ENCODE measurements at places on chromosomes 12 and 14.

- DNase-seq = no peak
Observed at GRCh38 chr12:1592444-1593173, 1.8 kb downstream of the FBXL14 start.

DNA sequence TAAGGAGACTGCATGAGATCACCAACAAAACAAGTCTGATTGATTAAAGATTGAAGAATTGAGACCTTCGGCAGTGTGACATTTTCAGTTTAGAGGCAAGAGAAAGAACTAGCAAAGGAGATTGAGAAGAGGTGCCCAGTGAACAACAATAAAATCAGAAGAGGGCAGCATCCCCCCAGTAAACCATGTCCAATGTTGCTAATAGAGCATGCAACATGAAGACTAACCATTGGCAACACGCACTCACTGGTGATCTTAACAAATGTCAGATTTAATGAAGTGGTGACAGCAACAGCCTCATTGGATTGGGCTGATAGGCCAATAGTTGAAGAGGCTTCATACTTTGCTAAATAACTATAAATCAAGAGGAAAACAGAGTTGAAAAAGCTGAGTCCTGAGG is 20.7 kb upstream of the TAS2R14 start:
- DNase-seq = no peak

DNA sequence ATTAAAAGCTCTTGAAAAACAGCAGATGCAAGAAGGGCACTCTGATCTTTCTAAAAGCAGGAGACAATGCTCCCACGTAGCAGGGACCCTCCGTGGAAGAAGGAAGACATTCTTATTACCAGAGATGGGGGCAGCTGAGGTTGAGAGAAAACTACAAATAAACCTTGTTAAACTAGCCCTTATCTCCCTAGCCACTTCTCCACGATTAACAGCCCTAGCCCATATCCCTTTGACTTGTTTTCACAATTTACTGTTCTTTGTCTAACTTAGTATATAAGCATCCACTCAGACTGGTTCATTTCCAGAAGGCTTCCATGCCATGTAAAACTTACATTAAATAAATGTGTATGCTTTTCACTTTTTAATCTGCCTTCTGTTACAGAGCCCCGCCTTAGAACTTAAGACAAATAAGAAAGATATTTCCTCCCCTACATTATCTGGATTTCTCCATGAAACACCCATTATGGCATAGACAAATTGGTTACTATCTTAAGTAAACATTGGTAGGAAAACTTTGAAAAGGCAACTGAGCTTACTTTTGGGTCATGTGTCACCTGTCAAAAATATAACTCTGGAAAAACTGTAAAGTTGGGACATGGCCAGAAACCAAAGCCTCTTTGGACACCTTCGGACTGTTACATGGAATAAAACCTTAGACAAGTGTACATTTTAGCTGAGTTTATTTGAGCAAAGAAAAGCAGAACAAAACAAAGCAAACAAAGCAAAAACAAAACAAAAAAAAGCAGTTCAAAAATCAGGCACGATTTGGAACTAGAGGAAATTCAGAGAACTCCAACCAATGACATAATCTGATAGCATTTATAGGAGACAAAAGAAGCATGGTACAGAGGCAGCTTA is 4.9 kb upstream of the RNASE1 start:
- no peak for DNase-seq

- no peak for DNase-seq
Observed at GRCh38 chr12:112807452-112807851, 15.9 kb downstream of the RPH3A start.

DNA sequence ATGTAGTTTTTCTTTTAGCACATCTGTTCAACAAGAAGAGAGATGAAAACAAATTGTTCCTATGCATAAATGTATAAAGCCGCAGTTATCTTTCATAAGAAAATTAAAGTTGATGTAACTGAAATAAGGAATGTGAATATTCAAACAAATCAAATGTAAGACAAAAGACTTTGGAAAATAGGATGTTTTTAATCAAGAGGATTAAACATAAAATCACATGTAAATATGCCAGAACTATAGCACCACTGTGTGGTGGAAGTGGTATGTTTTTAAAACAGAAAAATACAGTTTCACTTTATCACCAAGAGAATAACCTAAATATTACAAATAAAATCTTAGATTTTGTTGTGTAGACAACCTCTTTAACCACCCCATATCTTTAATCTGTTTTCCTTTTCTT is 40.4 kb downstream of the CAPS2 start:
- DNase-seq = no peak

DNA sequence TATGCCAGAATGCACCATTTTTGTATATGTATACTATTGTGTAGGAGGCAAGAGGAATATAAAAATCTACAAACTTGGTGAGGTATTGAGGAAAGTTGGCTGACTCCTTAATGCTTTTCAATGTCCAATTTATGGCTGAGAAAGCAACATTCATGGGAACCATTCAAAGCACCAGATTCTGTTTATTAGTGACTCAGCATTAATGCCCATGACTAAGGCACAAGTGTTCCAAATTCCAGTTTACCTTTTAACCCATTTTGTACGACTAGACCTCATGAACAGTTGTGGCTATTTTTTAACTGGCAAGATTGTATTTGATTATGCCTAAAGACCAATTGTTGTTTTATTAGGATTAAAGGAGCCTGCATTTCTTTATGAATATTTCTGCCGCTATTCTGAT is 375.4 kb upstream of the ATP2B1 start:
- DNase-seq = no peak

DNA sequence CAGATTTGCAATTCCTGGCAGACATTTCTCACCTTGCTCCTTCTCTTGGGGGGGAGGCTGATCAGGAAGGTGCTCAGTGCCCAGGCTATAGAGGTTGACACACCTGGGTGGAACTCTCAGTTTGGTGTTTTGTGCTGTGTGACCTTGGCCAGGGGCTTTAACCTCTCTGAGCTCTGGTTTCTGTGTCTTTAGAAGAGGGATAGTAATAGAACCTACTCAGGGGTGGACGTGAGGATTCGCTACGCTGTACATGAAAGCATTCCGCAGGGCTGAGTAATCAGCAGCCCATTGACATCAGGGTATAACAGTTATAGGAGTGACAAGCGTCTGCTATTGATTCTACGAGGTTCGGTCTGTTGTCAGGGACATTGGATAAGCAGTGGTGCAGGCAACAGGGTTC is 98.1 kb downstream of the PHETA1 start:
- no peak for DNase-seq

- no peak for DNase-seq
Observed at GRCh38 chr14:20118795-20119194, 8.3 kb downstream of the OR4K17 start.

- DNase-seq = no peak
Observed at GRCh38 chr14:37122919-37123639, 49.3 kb downstream of the SLC25A21 start.

GRCh38 chr12:52203079-52203921 is 11.5 kb upstream of the KRT80 start:
- DNase-seq = no peak

- DNase-seq = peak; percentile 28
Observed at GRCh38 chr14:53458368-53458814, 305.3 kb upstream of the DDHD1 start.

GRCh38 chr12:31386364-31386777 is 60.4 kb upstream of the SINHCAF start:
- no peak for DNase-seq

DNA sequence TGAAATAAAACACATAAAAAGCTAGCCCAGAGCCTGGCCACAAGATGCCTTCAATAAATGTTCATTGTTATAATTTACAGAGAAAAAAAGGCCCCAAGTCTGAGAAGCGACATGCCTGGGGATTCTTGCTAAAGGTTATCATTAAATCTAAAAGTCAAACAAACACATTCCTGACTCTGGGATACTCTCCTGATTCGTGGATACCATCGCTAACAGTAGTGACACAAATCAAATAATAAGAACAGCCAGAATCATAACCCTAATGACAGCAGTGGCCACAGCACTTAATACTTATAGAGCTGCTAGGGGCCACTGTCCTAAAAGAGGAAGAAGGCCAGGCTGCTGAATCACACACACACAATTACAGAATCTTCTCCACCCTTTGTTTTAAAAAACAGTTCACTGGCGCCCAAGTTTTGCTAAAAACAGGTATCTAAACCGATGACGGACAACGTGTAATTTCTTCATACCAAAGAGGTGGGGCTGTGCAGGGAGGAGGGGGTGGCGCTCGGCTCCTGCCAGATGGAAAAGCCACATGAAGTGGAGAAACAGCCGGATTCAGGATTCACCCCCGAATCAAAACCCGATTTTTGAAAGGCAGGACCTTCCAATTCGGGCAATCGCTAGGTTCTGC is 1.2 kb downstream of the CLIP1 start:
- DNase-seq = peak; percentile 14

- no peak for DNase-seq
Observed at GRCh38 chr12:25242981-25243679, 7.6 kb downstream of the KRAS start.

DNA sequence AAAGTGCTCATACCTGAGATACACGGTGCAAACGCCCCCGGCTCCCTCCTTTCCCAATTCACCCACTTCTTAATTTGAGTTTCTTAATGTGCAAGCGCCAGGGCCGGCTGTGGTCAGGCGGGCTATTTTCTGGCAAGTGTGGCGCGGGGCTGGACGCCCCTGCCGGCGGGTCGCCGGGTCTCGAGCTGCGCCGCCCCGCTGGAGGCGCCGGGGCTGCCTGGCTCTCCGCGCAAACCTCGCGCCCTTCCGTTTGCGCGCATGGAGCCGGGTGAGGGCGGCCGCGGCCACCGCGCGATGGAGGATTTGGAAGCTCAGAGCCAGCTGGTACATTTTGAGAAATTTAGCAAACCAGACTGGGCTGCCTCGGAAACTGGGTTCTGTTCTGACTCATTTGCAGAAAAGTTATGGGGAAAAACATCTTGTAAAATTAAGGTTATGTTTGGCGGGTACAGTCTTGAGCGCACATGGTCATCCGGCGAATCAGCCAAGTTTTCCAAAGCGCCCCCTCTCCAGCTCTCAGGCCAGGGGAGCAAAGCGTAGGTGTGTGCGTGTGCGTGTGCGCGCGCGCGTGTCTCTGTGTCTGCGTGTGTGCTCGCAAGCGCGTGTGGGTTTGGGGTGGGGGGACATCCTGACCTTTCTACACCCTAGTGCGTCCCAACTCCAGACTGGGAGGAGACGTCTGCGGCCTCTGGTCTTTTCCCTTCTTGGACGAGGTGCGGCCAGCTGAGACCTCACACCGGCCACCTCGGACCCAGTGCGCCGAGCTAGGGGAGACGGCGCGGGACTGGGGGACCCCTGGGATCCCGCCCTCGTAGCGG is 6.5 kb upstream of the OTX2 start:
- no peak for DNase-seq

DNA sequence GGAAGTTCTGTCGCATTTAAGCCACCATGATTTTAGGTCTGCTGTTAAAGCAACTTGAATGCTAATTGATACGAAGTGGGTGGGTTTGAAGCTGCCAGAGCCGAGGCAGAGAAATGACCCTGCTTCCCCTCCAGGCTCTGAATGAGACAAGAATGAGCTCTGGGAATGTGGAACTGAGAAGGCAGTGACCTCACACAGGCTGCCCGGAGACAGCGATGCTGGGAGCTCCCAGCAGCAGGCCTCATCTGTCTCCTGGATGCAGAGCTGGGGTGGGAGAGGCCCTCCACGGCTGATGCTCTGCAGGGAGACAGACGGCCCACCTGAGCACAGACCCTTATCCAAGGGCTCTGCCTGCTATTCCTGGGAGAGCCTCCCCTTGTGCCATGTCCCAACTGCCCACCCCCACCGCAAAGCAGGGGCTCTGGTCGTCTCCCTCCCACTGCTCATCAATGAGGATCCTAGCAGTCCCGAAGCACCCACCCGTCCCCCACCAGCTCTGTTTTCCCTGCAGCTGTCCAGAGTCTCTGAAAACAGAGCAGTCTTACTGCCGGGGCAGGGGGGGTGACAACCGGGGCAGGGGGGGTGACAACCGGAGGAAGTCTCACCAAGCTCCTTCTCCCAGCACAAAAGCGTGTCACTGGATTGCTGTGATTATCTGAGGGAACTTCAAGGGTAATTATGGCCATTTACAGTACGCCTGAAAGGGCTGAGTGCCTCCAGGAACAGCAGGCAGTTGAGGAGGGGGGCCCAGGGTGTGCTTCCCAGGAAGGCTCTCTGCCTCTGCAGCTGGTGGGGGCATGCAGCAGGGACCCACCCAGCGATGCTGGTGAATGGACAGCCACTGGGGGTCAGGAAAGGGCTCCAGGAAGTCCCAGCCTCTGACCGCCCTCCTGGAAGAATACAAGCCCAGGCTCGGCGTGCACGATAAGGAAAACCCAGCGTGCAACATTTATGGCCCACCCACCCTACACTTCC is 67.8 kb downstream of the CHGA start:
- no peak for DNase-seq

DNA sequence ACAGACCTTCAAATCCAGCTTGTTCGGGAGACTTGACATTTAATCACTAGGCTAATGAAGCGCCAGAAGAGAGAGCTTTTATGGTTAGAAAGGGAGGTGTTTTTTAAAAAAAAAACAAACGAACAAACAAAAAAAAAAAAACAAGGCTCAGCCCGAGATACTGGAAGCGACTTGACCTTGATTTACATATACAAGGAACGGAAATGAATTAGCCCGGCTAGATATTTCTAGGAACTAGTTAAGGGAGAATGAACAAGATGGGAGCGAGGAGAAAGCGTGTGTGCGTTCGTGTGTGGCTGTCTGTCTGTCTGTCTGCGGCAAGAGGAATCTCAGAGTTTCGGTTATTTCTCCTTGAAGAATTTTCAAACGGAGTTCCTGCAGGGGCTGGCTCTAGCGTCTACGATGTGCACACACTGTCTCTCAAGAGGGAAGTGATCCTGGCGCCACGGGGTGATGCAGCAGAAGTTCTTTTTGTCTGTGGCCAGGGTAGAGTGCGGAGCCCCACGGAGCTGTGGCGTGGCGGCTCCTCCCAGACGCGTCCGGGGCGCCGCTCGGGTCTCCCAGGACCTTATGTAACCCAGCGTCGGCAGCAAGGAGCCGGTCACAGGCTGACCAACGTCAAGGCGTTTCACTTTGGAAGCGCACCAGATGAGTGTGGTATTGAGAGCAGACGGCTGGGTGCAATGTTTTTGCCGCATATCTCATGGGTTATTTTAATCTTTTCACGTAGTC is 18.8 kb downstream of the SOCS2 start:
- DNase-seq = peak; percentile 52

DNA sequence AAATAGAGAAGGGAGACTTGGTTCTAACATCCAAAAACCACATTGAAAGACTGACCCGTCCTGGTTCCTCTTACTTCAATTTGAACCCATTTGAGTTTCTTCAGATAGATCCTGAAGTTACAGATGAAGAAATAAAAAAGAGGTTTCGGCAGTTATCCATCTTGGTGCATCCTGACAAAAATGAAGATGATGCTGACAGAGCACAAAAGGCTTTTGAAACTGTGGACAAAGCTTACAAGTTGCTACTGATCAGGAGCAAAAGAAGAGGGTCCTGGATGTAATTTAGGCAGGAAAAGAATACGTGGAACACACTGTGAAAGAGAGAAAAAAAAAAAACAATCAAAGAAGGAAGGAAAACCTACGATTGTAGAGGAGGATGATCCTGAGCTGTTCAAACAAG is 25.4 kb upstream of the NFKBIA start:
- no peak for DNase-seq

- DNase-seq = no peak
Observed at GRCh38 chr12:109795023-109795422, 38.2 kb downstream of the TRPV4 start.
